Globus pallidus (tissue), 1 donor: ENCODE measurements at places on chromosomes 12 and 14.
A peak's percentile ranks its signal among the peaks of the same experiment; 100 is the strongest.

DNA sequence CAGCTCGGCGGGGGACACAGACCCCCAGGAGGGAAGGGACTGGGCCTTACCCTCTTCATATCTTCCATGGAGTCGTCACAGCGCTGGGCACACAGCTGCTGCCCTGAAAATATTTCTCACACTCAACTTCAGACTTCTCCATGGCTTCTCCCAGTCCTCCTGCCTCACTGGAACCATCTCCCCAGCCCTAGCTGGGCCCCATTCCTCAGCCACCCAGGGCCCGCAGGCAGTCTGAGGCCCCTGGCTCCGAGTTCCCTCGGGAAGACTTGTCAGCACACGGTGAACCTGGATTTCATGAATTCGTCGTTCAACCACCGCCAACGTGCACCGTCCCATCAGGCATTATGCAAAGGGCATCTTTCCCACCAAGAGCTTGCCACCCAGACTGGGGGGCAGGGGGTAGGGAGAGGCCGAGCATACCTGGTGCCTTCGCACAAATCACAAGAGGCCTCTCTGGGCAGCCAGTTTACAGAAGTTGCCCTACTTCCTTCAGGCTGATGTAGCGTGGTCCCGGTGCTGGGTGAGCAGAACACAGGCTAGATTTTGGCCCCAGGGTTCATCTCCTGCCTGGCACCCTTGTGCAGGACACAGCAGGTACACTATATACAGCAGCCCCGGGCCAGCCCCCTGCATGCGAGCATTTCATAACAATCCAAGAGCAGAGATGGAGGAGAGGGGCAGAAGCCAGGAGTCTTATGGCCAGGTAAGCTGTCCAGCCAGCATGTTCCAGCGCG, 44.2 kb downstream of the LTBP2 start:
- DNase-seq = no peak

GRCh38 chr12:93108985-93109384, 179.9 kb upstream of the EEA1 start:
- no peak for DNase-seq

- DNase-seq = no peak
These were observed 65.3 kb downstream of the FOXN3 start for GRCh38 chr14:89351516-89352404.

- DNase-seq = no peak
These were observed 18.2 kb downstream of the AK7 start for GRCh38 chr14:96410119-96410518.

GRCh38 chr12:19575337-19576243, 136.3 kb downstream of the AEBP2 start:
- DNase-seq = no peak

- DNase-seq = peak; percentile 78
These were observed 95.9 kb downstream of the TTC7B start for GRCh38 chr14:90720336-90720735.

DNA sequence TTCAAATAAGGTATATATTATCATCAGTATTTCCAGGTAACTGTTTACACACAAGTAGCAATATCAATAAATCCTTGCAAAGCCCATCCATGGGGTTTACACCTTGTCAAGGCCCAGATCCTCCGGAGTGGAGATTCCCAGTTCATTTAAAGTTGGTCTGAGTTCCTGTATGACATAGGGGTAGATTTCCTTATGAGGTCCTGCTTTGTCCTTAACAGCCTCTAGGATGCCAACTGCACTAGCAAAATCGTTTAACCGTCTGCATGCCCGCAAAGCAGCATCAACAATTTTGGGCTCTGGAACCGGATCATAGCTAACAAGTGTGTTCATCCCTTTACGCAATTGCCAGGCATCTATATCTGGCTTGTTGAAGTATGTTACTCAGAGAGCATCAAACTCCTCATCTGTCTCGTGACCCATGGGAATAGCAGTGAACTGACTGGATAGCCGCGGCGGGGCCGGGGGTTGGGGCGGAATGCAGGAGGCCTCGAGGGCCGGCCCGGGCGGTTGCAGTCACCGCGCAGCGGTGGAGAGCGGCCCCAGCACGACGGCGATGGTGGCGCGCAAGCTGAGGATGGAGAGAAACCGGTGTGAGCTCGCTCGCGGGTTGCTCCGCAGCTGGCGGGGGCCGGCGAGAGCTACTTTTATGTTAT, 30.6 kb upstream of the FBXO34 start:
- DNase-seq = no peak

DNA sequence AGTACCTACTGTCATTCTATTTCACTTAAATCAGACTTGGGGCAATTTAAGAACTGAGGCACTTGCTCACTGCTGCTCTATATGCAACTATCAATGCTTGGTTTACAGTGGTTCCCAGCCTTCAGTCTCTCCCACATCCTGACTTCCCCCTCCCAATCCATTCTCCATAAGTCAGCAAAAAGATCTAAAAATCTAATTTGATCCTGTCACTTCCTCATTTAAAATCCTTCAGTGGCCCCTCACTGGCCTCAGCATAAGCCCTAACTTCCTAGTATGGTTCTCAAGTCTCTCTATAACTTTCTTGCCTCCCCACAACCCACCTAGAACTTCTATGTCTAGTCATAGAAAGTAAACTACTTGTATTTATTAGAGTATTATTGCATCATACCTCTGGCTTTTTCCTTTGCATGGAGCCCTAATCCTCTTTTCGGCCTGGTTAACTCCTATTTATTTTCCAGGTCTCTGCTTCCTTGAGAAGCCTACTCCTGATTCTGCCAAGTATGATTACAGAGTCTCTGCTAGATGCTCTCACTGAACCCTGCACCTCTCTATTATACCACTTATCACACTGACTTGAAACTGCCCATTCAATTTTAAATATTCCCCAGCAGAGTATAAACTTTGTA, 130.6 kb downstream of the RALGAPA1 start:
- DNase-seq = no peak

DNA sequence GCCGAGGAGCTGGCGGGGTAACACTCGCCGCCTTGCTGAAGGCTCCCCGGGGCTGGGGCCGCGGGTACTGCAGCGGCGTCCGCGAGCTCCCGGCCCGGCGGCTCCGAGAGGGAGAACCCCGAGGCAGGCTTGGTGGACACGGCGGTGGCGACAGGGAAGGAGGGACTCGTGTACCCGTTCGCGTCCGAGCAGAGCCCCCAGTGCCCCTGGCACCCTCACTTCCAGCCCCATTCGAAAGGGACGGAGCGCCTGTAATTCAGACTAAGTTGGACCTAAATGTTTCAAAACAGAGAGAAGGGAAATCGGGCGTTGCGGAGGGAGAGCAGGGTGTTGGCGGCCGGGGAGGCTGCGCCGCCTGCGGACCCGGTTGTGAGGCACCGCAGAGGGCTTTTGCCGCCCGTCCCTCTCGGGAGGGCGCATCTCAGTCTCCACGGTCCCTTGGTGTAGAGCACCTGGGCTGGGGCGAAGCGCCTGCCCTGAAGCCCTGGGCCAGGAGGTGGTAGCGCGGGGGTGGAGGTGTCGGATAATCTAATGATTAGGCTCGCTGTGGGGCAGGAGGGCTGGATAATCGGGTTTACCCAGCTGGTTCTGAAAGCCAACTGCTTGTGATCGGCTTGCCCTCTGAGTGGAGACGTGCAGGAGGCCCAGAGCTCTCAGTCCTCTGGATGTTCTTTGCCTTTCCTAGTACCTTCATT, 771 bp downstream of the DAAM1 start:
- DNase-seq = peak; percentile 18

DNA sequence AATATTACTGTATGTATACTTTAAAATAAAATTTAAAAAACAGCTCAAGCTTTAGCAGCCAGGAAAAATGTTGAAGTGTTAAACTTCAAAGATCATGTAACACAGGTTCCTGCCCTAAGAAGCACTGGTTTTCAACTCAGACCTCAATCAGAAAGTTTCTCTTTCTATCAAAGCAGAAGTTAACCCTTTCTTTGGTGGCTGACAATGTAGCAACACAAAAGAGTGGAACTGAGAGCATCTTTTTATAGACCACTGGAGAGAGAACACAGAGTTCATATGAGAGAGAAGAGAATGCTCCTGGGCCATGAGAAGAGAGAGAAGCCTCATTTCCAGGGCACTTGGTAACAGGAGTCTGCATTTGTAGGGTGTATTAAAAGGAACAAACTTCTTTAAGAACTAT, 42.2 kb upstream of the KTN1 start:
- no peak for DNase-seq

DNA sequence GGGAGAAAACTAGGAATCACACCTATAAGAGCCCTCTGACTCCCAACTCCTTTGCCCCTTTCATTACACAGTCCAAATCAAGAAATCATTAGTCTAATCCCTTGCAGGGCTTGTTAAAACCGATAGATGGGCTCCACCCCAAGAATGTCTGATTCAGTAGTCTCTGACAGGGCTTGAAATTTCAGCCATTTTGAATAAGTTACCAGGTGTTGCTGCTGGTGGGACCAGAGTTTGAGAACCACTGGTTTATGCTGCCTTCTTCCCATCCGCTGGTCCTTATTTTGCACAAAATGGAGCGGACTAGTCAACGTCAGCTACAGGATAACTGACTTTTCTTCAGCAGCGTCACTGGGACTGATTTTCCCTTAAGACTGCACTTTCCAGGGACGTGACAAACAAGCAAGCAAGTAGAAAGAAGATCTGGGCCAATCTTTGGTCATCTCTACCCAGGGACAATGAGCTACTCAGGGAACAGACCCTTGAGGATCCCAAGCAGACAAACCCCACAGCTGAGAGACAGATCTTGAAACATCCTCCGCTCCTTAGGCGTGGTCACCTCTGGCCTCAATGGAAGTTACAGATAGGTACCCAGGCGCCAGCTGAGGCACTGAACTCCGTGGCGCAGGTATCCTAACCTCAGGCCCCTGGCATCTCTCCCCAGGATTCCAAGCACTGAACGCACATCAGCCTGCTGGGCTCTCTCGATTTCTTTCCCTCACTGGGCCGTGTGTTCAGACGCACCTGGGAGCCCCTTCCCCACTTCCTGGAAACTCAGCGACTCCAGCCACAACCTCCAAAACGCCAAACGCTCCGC, 900 bp downstream of the KCTD10 start:
- DNase-seq = no peak

DNA sequence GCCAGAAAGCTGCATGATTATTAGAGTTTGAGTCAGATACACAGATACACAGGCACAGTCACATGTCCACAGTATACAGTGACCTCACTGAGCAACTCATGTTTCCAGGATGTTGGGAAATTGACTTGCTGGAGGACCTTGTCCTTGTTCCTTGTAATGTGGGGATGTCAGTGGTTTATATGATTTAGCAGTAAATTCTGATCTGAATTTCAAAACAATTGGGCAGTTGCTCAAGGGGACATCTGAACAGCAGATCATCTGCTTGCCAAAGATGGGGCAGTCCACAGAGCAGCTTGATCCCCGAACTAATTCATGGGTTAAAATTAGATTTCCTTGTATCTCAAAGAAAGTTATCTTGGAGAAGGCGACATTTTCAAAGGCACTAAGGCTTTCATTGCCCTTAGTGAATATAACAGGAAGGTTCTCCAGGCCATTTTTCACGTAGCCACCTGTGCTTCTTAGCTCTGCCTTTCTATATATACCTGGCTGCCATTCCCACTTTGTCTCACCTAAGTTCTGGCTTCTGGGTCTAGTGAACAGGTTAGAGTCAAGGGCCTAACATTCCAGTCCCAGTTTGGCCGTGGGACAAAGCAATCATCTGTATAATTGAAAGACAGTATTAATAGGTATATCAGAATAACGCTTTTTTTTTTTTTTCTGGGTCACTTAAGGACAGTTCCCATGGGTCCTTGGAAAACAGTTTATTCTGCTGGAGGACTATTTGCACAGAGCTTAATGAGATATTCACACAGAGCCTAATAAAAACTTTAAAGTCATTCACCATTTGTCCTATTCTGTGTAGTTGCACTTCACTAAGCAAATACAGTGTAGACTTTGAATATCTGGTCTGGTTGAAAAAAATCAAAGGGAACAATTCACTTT, 64.9 kb upstream of the STRN3 start:
- no peak for DNase-seq

- peak; percentile 63 for DNase-seq
These were observed 652 bp downstream of the BAZ1A start for GRCh38 chr14:34874386-34875030.

DNA sequence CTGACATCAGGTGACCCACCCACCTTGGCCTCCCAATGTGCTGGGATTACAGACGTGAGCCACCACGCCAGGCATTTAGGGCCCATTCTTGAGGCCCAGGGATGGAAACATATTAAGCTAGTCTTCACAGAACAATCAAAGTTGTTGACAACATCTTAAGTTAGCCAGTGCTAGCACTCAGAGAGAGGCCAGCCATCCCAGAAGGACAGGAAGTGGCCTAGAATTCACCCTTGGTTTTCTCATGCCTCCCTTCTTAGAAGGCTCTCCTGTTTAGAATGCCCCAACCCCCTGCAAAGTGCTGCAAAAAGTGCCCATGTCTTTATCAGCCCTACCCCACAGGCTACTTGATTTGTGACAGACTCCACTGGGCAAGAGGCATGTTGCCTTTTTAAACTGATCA, 12.1 kb upstream of the OR6J1 start:
- DNase-seq = no peak

- DNase-seq = no peak
These were observed 87.5 kb upstream of the MON2 start for GRCh38 chr12:62379026-62379722.

DNA sequence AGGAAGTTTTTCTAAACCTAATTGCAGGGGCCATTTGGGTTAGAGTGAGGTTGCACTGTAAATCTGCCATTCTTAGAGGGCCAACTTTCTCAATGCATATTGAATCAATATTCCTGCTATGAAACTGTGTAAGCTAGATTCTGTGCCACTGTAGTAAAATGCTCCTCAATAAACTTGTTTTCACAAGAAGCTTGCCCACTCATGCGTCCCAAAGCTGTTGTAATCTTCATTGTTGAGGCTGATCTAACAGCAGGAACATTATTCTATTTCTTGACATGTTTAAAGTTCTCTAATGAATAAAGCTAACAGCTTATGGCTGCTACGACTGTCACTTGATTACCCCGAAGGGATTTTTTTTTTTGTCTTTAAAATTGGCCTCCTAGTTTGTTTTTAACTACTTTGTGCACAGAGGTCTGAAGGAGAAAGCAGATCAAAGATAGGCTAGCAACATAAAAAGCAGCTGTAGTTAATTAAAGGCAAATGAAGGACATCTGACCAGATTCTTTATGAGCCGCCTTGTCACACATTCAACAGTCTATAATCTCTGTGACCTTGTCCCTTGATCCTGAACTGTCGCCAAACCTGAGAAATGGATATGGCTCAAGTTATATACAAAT, 243.7 kb downstream of the PAX9 start:
- no peak for DNase-seq

GRCh38 chr12:113271853-113272561, 50.7 kb downstream of the TPCN1 start:
- DNase-seq = peak; percentile 78

DNA sequence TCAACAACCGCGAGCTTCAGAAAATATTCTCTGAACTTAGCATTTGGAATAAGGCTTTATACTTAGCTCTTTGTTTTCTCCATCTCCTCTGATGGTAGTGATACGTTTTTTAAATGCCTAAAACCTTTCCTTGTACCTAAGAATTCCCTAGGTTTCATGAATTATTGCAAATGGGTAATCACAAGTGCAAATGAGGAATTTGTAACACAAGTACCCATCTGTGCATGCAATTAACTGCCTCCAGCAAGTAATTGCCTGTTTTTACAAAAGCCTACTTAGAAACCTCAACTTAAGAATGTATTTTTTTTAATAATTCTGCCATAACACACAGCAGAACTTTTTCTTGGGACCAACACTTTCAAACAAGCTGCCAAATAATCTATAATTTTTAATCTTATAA, 149.2 kb downstream of the PHLDA1 start:
- DNase-seq = no peak
